ENCODE measurements at places on chromosomes 2 and 18.

DNA sequence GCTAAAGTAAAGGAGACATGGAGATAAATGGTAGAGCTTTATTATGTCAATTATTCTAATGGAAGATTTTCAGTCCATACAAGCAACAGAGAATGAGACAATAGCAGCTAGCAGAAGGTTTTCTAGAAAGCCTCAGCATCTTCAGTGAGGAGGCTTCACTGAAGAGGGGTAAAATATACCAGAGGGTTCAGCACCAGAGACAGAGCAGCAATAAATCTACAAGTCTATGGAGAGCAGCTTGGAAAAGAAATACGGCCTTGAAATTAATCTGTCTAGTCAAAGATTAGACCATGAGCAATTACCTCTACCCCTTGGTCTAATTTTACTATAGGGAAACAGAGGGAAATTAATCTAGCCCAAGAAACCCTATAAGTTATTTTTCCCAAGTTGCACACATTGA lies 185.7 kb upstream of the CRIM1 start:
- no peak for DNase-seq

- no peak for DNase-seq
Observed at GRCh38 chr18:22275706-22276333, 106.4 kb downstream of the GATA6 start.

DNA sequence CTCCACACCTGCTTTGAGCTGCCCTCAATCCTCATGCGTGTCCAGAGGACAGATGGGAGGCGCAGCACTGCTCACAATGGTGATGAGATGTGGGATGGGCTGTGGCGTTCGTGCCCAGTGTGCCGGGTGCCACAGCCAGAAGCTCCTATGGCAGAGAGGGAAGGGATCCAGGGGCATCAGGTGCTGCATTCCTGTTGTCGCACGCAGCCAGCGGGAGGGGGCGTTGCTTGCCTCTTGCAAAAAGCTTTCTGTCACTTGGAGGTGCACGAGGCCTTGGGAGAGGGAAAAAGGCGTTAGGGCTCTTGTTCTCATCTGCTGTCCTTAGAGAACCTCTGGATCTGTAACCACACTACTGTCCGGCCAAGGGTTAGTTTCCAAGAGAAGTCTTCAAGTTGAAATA lies 29.2 kb upstream of the ALLC start:
- no peak for DNase-seq

DNA sequence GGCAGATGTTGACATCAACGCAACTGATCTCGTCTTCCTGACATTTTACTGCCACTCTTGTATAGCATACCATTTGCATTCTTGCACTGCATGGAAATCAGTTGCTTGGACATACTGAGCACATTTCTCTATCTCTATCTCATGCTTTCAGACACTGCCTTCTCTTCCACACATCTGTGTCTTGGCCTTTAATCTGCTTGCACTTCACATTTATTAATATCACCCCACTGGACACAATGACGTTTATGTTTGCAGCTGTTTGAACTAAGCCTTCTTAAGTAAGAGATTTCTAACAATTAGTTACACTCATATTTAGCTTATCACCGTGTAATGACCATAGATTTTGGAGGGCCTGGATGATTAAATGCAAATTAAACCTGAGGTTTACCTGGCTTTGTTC lies 229.8 kb upstream of the CDH19 start:
- no peak for DNase-seq

- DNase-seq, result no peak
Observed at GRCh38 chr18:52914148-52914547, 574.2 kb downstream of the DCC start.

DNA sequence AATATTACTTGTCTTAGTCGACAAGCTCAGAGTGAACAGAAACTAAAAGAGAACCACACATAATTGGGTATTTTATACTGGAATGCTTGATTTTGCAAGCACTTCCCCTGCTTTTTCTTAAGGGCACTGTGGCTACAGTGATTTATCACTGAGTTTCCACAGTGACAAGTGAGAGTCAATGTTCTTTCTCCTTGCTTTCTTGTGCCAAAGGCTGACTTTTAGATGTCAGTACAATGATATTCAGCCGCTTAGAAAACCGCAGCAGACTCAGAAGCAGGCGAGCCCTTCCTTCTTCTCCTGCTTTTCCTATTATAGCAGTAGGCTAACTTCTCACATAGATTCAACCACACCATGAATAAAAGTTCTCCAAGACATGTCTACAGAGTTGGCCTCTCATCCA lies 1603.6 kb upstream of the NXPH2 start:
- DNase-seq, result no peak

- DNase-seq, result no peak
Observed at GRCh38 chr2:102140377-102140776, 2.2 kb upstream of the IL1R1 start.

DNA sequence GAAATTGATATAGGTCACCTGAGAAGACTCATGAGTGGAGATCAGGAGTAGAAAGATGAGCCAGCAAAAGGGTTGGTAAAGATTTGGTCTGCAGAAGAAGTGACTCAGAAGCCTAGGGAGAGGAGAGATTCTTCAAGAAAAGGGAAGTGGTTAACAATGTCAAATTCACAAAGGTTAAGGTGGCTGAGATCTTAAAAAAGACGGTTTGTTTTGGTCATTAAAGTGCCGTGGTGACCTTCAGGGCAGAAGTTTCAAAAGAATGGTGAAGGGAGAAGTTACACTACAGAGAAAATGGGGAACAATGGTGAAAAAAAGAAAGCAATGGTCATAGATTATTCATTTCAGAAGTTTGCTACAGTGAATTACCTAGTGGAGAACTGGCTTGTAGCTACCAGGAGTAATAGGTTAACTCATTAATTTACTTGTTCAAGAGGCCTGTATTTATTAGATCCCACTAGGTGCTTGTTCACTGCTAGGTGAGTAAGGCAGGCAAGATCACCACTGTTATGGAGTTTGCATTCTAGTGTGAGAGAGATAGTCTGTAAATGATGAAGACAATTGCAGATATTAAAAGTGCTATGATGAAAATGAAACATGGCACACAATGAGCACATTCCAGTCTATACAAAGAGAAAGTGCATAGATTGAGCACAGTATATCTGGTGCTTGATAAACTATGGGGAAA lies 43.0 kb downstream of the FBXO48 start:
- no peak for DNase-seq

- no peak for DNase-seq
Observed at GRCh38 chr18:63322206-63322605, 2.6 kb upstream of the BCL2 start.

GRCh38 chr2:201269764-201270163 lies 9.4 kb downstream of the CASP8 start:
- DNase-seq, result no peak

- DNase-seq, result no peak
Observed at GRCh38 chr2:196980473-196980872, 54.0 kb upstream of the PGAP1 start.

GRCh38 chr2:118698564-118698963 lies 148.9 kb downstream of the EN1 start:
- DNase-seq, result no peak

GRCh38 chr2:224166654-224167053 lies 127.6 kb upstream of the SERPINE2 start:
- DNase-seq, result no peak

GRCh38 chr2:47695800-47696477 lies 87.0 kb upstream of the MSH6 start:
- no peak for DNase-seq
